ENCODE measurements at places on chromosomes 2 and 18.

DNA sequence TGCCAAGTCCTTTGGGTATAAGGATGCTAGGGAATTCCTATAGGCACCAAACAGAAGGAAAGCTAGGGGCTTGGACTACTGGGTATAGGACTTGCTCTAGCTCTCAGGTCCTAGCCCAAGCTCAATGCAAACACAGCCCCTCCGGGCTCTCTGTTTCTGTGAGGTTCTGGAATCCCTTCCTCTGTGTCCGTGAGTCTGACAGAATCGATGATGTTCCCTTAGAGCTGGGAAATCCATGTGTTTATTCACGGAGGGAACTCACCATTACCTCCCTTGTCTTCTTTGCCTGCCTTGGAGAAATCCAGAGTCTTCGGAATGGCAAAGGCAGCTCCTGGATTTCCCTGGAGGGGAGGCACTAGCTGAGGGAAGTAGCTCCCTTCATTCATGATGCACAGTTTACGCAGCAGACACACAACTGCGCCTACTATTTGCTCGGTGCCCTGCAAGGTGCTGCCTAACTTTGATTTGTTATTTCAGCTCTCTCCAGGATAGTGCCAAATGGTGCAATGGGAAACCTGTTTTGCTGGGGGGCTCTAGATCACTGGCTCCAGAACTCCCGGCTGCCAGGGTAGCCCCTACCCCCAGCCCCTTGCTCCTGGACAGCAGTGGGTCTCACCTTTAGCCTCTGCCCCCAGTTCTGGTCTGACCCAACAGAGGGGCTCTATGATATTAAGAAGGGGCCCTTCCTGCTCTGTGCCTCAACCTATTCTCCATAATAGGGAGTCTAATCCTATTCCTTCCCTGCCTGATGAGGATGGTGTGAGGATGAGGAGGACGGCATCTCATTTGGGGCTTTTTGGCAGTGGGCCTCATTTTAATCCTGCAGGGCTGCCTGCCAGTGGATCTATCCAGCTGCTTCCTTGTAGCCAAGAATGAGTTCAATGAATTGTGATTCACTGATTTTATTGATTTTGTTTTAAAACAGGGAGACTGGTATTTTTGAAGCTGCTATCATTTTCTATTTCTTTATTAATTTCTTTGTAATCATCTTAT is 8.4 kb upstream of the PSMD1 start:
- no peak for DNase-seq

DNA sequence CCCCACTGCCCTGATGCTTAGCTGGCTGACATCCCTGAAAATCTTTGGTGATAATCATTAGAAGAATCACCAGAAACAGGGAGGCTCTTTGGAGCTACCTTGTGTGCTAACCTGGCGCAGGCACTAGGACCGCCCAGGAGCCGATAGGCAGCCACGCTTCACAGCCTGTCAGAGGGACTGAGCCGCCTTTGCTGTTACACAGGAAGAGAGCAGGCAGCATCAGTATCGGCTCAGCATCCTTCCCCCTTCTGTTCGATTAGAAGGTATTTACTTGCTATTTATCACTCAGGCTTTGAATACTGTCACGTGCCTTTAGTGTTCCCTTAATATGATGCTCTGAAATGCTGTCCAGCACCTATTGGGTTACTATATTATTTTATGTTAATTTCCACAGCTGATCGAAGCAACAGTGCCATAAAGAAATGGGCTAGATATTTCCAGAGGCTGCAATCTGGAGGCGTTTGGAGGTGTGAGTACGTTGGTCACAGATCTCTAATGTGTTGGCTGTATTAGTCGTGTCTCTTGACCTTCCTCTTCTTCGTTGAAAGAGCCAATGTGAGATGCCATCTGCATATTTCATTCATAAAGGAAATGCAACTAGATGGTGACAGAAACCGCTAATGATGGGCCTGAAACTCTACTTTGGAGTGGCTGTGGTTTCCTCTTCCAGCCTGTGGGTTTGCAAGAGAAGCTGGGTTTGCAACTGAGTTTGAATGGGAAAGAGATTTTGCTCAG is 110.4 kb upstream of the RAB27B start:
- no peak for DNase-seq

- no peak for DNase-seq
These were observed 1071.4 kb upstream of the FAM98A start for GRCh38 chr2:34670482-34670881.

GRCh38 chr2:8659092-8659734 is 22.6 kb upstream of the ID2 start:
- no peak for DNase-seq

GRCh38 chr2:46888421-46888952 is 27.1 kb downstream of the MCFD2 start:
- DNase-seq = no peak

Data from stimulated activated CD8-positive, alpha-beta memory T cell treated with anti-CD3 and anti-CD28 coated beads, Interleukin-2, amount 100 ng/mL, for 1 hour (primary cell).